Stimulated activated CD8-positive, alpha-beta memory T cell treated with anti-CD3 and anti-CD28 coated beads, Interleukin-2, amount 100 ng/mL, for 1 hour (primary cell): ENCODE measurements at places on chromosomes 7 and 10.

DNA sequence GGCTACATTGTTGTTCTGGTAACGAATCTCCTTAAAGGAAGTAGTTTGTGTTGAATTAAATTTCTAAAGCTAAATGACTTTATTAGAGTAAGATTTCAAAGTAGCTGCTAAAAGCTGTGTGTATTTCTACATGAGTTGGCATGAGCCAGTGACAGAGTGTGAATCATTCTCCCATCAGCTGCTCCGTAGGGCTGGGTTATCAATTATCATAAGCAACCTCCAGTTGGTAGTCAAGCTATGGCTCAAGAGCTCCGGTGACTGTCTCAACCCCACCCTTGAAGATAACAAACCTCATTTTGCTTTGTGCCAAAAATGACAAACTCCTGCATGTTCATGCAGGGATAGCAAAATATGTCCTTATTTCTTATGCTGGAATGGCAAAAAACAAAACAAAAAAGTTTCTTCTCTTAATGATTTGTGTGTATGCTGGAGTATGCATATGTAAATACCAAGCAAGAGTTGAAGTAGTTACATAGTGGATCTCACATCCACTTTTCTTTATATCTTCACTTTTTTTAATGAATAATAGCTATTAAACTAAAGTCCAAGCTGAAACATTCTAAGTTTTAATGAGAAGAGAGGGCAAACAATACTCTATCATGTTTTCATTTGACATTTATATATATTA is 249.4 kb downstream of the CACNA2D1 start:
- no peak for DNase-seq

GRCh38 chr7:141466151-141466904 is 84.9 kb upstream of the AGK start:
- no peak for DNase-seq

DNA sequence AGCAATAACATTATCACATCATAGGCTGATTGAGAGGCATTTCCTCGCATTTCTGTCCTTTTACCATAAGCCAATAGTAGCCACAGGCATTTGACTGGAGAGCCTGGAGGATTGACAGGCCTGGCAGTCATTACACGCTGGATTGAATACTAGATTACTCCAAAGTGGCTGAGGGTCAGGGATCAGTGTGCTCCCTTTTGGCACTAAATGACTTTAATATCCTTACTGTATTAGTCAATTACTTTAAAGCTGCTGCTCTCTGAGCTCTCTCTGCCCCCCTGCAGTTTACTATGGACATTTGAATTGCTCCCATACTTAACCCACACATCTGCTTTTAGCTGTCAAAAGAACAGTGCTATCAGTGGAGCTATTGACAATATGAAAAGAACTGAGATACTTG is 302.0 kb downstream of the TFEC start:
- DNase-seq: no peak

DNA sequence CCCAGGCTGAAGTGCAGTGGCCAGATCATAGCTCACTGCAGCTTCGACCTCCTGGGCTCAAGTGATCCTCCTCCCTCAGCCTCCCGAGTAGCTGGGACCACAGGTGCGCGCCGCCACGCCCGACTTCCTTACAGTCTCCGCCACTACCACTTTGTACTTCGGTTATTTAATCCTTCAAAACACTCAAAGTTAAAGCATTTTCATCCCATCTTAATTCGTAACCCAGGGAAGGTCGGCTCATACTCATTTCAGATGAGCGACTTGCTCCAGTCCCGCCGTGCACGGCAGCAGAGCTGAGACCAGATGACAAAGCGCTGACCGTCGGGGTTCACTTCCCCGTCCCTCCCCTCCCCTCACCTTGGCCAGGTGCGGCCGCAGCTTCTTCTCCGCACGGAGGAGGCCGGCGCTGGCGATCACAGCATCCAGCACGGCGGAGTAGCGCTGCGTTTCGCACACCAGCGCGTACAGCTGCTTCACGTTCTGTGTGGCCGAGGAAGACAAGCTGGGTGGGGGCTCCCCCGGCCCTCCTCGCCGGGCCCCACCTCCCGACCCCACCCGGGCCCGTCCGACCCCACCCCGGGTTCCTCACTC is 457 bp downstream of the NSUN5 start:
- no peak for DNase-seq

GRCh38 chr7:143285470-143285778 is 666 bp downstream of the TMEM139 start:
- DNase-seq: no peak

GRCh38 chr10:133307776-133308420 is 774 bp downstream of the TUBGCP2 start:
- DNase-seq: peak; percentile 62
